Progenitor cell of endocrine pancreas (in vitro differentiated cells): ENCODE measurements at places on chromosomes 3 and 15. TPM values are rescaled to one million over a fixed set of nuclear protein-coding genes. Genes with fewer than 3 reads are reported as not detected.

GRCh38 chr15:64808785-64809453 is 16.5 kb downstream of the PIF1 start:
- DNase-seq, result no peak

DNA sequence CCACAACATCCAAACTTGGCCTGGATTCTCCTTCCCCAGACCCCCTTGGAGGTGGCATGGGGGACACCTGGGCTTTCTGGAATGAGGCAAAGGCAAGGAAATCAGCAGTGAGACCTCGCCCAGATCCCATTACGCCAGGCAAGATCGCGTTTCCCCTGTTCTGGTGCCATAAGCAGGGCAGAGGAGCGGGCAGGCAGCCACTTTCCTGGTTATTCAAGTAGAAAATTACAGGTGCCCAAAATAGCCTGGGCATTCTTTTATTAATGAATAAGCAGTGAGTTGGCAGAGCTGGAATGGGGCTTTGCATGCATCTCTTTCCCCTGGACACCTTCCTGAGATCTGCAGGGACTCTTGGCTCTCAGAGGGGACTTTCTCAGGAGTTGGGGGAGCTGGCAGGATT is 31.5 kb upstream of the FAM107A start:
- DNase-seq, result no peak

GRCh38 chr3:161475905-161476304 is 20.7 kb upstream of the OTOL1 start:
- DNase-seq, result no peak

GRCh38 chr3:127417709-127418559 is 130.1 kb upstream of the PRR20G start:
- no peak for DNase-seq

- DNase-seq, result no peak
Measured at GRCh38 chr3:14640157-14640562, 11.4 kb upstream of the CCDC174 start.

DNA sequence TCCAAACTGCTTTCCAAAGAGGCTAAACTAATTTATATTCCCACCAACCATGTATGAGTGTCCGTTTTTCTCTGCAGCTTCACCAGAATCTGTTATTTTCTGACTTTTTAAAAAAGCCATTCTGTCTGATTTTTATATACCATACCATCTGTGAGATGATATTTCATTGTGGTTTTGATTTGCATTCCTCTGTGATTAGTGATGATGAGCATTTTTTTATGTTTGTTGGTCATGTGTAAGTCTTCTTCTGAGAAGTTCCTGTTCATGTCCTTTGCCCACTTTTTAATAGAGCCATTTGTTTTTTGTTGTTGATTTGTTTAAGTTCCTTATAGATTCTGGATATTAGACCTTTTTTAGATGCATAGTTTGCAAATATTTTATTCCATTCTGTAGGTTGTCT is 179.4 kb upstream of the ALCAM start:
- no peak for DNase-seq

DNA sequence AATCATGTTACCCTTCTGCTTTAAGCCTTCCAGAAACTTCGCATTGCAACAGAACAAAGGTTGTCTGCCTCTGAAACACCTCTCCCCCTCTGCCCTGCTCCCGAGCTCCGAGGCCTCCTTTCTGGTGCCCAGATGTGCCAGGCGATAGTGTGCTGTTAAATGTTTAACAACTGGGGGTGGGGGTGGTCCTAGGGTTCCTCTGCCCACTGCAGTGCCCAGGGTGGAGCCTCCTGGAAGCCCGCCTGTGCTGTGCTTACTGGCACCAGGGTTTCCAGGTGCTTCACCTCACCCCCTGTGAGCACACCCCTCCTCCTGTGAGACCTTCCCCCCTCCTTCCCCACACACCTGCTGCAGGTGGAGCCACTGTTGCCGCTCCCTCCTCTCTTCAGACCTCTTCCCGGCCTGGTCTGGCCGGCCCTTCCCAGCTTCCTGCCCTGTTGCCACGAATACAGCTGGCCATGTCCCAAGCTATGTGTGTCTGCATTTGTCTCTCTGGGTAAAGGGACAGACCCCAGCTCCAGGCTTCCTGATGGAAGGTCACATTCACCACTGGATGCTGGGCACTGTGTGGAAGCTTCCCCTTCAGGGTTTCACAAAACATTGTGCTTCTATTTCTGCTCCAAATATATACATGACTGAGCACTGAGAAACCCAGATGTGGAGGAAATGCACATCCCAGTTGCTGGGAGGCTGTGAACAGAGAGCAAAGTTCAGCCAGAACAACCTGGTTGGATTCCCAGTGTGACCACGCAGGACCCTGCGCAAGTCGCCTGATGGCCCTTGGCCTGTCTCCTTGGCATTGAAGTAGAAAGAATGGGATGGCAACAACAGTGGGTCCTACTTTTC is 37.2 kb downstream of the MGLL start:
- no peak for DNase-seq

Gene SLC28A2
- total RNA-seq, result 1.2 and 1.7 TPM in 2 replicates

Gene ERC2
- 32.5 and 34.8 TPM in 2 replicates for total RNA-seq

Gene C3orf85
- total RNA-seq, result not detected in 2 replicates

Gene SMCO1
- total RNA-seq, result not detected in 2 replicates

Gene GOLGA8A
- 160 and 161 TPM in 2 replicates for total RNA-seq
